Activated CD4-positive, alpha-beta T cell treated with anti-CD3 and anti-CD28 coated beads, Interleukin-10, Interleukin-2, amounts not matched to agents 100 ng/mL and 50 ng/mL, durations not matched to agents 16 hours and 8 hours (primary cell): ENCODE measurements at places on chromosomes 6 and 20.
A peak's percentile ranks its signal among the peaks of the same experiment; 100 is the strongest.

GRCh38 chr6:106087548-106088325 is 1.6 kb downstream of the PRDM1 start:
- no peak for DNase-seq

GRCh38 chr20:23027721-23028120 is 7.4 kb upstream of the SSTR4 start:
- DNase-seq: no peak

- DNase-seq: no peak
Observed at GRCh38 chr6:116429111-116429510, 32.1 kb upstream of the CALHM6 start.

GRCh38 chr6:167936051-167936450 is 61.4 kb upstream of the KIF25 start:
- DNase-seq: no peak

DNA sequence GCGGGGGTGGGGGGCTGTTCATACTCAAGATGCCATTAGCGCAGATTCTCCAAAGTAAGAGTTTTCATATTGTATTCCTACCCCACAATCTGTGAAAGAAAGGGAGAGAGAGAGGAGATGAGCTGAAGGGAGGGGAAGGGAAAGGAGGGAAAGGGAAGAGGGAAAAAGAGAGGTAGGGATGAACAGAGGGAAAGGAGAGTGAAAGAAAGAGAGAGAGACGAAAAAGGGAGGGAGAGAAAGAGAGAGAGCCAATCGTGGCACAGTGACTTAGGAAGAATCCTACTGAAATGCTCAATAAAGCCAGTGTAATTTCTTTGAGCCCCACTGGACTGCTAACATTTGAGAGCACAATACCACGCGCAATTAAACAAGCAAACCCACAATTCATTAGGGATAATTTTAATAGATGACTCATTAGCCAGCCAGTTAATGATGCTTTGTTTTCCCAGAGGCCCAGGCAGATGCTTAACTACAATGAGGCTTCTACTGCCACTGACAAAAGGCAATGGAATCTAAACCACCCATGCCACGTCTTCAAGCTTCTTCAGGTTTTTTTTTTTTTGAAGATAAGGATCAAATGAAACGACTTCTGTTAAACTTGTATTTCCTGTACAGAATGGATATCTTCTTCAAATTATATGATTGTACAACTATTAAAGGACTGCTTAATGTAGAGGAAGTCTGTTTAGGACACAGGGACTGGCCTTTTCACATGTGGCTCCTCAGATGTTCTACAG is 306.8 kb downstream of the FOXC1 start:
- no peak for DNase-seq

- DNase-seq: no peak
Observed at GRCh38 chr6:68834551-68834950, 199.5 kb downstream of the ADGRB3 start.

- DNase-seq: no peak
Observed at GRCh38 chr6:6350696-6351095, 30.2 kb upstream of the F13A1 start.

DNA sequence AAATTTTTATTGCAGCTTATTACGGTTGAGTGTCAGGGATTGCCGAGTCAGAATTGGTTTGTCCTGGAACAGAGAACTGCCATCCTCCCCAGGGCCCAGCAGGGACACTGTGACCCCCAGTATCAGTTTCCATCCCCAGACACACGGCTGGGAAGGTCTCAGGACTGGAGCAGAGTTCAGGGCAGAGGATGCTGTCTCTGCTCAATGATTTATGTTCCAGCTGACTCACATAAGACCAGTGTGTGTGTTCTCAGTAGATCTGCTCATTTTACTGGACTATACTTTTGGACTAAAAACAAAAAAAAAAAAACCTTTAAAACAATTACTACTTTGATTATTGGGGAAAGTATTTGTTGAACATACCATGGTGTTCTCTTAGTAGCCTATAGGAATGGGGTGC is 44.2 kb downstream of the FNDC1 start:
- DNase-seq: no peak

GRCh38 chr6:87078983-87079616 is 15.8 kb downstream of the CGA start:
- DNase-seq: peak; percentile 69
